ENCODE measurements at places on chromosomes 6 and 20.

- peak; percentile 27 for DNase-seq
Observed at GRCh38 chr6:162856885-162857284, 129.1 kb downstream of the PACRG start.

GRCh38 chr6:28658475-28659249 is 133.0 kb downstream of the GPX5 start:
- no peak for DNase-seq

DNA sequence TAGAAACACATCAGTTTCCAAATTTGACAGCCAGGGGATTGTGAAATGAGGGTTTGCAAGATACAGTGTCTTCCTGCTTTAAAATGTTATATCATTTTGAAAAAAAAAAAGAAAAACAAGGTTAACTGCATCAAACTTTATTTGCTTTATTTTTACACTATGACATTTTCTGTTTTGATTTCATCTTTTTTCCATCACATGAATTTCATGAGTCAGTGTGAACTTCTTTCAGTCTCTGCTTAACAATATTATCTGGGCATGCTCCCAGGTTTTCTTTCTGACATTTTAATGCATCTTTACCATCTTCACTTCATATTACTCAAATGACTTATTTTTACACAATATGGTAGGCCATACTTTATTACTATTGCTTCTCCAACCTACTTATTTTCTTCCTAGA is 1.9 kb downstream of the NCOA7 start:
- DNase-seq = no peak

GRCh38 chr6:47785182-47785581 is 3.4 kb downstream of the OPN5 start:
- no peak for DNase-seq

DNA sequence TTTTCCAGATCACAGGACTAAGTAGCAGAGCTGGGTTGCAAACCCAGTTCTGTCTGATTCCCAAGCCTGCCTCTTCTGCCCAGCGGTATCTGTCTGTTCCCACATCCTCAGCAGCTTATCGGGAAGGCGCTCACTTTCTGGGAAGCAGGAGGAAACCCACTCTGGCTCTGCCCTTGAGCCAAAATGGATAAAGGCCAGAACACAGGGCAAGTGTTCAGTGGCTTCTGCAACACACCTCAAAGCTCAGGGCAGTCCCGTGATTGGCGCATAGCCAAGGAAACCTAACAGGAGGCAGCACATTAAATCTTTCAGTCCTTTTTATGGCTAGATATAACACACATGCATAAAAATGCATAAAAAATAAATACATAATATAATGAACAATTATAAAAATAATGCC is 262.2 kb downstream of the NRN1 start:
- DNase-seq = no peak

DNA sequence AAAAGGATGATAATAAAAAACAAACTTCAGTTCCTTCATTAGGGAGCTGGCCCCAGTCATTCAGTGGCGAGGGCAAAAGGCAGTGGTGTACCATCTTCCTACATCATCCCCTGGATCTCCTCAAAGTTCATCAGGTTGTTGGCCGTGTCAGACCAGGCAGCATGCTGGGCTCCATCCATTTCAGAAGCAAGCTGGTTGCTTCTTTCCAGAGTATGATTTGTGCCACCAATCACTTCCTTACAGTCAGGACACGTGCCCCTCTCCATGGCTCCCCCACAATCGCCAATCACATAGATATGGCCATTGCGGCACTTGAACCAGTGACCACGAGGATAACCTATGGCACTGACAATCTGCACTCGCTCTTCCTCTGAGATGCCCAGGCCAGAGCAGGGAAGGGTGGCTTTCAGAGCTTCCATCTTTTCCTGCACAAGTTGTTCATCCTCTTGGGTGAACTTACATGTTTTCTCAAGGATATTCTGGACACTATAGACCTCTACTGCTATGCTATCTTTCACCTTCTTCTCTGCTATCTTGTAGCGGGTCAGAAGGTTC is 28.0 kb downstream of the DDX27 start:
- no peak for DNase-seq
